MM.1S (cell line): ENCODE measurements at places on chromosomes 7 and 10.

DNA sequence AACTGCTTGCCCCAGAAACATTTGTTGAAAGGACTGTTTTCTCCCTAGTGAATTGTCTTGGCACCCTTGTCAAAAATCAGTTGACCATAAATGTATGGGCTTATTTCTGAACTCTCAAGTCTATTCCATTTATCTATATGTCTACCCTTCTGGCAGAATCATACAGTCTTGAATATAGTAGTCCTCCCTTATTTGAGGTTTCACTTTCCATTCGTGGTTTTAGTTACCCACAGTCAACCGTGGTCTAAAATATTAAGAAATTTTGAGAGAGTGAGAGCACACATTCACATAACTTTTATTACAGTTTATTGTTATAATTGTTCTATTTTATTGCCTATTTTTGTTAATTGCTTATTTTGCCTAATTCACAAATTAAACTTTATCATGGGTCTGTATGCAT lies 17.4 kb upstream of the CEP41 start:
- no peaks in the 10 kb centered on the region for H3K27me3 ChIP-seq
- peaks cover 6% of the 10 kb centered on the region; the same call in 1 of the 2 replicates for H3K4me1 ChIP-seq
- H3K4me3 ChIP-seq = no peak overlapping the region
- DNase-seq = peak; percentile 88

GRCh38 chr10:70283071-70283444 lies 746 bp downstream of the NPFFR1 start:
- H3K27me3 ChIP-seq = no peaks in the 10 kb centered on the region
- H3K36me3 ChIP-seq = no peaks in the 10 kb centered on the region
- DNase-seq = no peak

- no peak overlapping the region for H3K27ac ChIP-seq
- DNase-seq = peak; percentile 55
- no peak overlapping the region for H3K4me3 ChIP-seq
- peaks cover 4% of the 10 kb centered on the region; the same call in 1 of the 2 replicates for H3K36me3 ChIP-seq
These were observed 11.5 kb downstream of the PMS2 start for GRCh38 chr7:5997210-5997808.

GRCh38 chr7:158546626-158547025 lies 41.0 kb downstream of the PTPRN2 start:
- DNase-seq = no peak
- H3K27ac ChIP-seq = no peak overlapping the region
- H3K36me3 ChIP-seq = no peaks in the 10 kb centered on the region
- H3K4me3 ChIP-seq = no peak overlapping the region
- no peaks in the 10 kb centered on the region for H3K4me1 ChIP-seq

DNA sequence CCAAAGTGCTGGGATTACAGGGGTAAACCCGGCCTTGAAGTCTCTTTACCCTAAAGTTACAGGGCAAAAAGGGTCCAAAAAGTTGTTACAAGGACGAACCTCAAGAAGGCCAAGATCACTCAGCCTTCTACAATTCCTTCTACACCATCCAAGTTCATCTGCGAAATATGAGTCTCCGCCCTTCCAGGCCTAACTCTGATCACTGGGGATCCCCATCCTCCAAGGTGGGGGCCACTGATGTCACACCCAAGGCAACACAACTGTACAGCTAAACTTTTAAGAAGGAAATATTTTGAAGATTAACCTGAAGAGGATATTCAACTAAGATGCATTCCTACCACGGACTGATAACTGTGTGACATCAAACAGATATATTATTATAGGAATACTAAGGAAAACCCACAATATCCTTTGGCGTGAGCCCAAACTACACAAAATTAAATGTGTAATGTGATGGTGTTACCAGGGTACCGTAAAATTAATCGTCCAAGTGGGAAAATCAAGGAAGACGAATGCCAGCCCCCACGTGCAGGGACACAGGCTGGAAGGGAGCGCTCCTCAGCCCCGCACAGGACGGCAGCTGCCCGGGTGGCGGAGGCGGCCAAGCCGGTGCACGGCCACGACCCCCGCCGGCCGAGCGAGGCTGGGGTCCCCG lies 1.0 kb downstream of the PAXIP1 start:
- no peak overlapping the region for H3K27ac ChIP-seq
- H3K4me3 ChIP-seq = peak overlapping the region; percentile 67
- peaks cover 13% of the 10 kb centered on the region for H3K4me1 ChIP-seq
- no peaks in the 10 kb centered on the region for H3K27me3 ChIP-seq
- DNase-seq = no peak
- 0 out of 2 replicates have a peak, but pooled peaks cover 1% of the 10 kb centered on the region for H3K36me3 ChIP-seq

GRCh38 chr10:112246-112645 lies 23.0 kb upstream of the ZMYND11 start:
- H3K4me3 ChIP-seq = no peak overlapping the region
- H3K27ac ChIP-seq = no peak overlapping the region
- H3K4me1 ChIP-seq = no peaks in the 10 kb centered on the region
- H3K36me3 ChIP-seq = no peaks in the 10 kb centered on the region
- DNase-seq = no peak
- no peaks in the 10 kb centered on the region for H3K27me3 ChIP-seq

DNA sequence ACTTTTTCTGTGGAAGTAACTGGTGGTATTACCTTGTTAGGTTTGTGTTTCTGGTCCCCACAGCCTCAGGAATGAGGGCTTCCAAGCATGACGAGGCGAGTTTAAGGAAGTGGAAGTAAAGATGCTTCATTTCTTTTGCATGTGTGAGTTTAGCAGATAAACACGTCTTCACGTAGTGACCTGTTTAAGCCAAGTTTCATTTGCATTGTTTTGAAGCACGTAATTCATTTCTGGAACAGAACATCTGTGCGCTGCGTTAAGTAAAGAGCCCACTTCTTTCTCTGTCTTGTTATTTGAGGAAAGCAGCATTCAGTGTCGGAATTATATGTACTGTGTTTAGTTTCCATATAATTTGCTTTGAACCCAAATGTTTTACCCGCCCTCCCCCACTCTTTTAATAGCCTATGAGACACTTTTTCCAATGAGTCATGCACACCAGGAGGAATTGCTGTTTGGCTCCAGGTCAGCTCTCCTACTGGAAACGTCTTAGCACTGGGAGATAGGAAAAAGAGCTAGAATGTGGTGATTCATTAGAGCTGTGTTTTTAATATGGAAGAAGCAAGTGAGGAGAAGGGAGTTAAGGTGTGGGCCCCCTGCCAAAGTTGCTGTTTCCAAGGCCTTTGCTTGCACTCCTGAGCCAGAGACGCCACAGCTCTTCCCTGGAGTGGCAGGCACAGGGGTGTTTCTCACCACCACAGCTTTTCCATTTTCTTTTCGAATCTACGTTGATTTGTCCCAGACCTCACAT lies 36.7 kb downstream of the BTBD16 start:
- H3K4me1 ChIP-seq = no peaks in the 10 kb centered on the region
- no peak overlapping the region for H3K4me3 ChIP-seq
- no peak for DNase-seq
- H3K27me3 ChIP-seq = no peaks in the 10 kb centered on the region

DNA sequence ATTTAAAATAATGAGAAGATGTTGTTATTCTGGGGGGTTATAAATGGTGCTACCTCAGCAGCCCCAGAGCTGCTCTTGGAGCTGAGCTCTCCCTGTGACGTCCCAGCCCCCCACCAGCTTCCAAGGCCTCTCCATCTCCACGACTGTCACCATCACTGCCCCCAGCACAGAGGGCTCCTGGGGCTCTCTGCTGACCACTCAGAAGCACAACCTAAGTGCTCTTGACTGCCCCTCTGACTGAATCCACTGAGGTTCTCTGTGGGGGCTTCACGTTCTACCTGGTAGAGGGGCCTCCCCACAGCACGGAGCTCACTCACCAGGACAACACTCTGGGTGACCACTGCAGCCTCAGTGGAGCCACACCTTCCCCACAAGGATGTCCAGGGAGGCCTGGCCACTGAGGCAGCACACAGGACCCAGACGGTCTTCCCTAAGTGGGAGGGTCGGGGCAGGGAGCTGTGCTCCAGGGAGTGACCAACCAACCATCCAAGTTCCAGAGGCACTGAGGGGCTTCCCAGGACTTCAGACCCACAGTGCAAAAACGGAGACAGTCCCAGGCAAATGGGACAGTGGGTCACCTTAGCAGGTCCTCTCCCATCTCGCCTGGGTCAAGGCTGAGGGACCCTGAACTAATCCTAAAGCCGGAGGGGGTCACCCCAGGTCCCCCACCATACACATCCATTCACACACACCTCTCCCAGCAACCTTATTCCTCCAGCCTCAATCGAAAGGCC lies 121.0 kb upstream of the PPP2R2D start:
- no peaks in the 10 kb centered on the region for H3K36me3 ChIP-seq
- no peak overlapping the region for H3K4me3 ChIP-seq
- H3K27me3 ChIP-seq = no peaks in the 10 kb centered on the region
- no peak overlapping the region for H3K27ac ChIP-seq
- DNase-seq = no peak

- no peaks in the 10 kb centered on the region for H3K27me3 ChIP-seq
- H3K36me3 ChIP-seq = no peaks in the 10 kb centered on the region
- H3K4me3 ChIP-seq = no peak overlapping the region
- no peak overlapping the region for H3K27ac ChIP-seq
- no peak for DNase-seq
These were observed 402.0 kb upstream of the KLF6 start for GRCh38 chr10:4186849-4187540.

- no peak overlapping the region for H3K4me3 ChIP-seq
- no peaks in the 10 kb centered on the region for H3K36me3 ChIP-seq
- no peaks in the 10 kb centered on the region for H3K27me3 ChIP-seq
- no peak overlapping the region for H3K27ac ChIP-seq
These were observed 26.0 kb downstream of the GSDME start for GRCh38 chr7:24731313-24731712.

DNA sequence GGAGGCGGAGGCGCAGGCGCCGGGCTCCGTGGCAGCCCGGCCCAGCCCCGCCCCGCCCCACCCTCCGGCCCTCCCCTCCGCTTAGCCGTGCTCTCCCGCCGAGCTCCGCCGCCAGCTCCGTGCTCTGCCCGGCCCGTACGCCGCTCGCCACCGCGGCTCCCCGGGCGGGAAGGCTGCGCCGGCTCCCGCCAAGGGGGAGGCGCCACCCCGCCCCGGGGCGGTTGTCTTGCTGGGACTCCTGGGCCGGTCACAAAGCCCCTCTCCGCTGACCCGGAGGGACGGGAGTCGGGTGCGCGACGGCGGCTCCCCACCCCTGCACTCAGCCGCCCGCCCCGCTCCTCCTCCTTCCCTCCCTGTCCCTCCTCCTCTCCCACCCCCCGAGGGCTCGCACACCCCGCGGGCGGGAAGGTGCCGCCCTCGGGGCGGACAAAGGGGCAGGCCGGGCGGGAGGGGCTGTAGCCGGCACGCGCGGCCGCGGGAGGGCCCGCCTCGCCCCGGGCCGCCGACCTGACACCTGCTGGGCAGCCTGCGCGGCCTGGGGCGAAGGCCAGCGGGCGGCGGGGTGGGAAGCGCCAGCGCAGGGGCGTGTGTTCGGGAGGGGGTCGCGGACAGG lies 11.5 kb upstream of the SP8 start:
- no peaks in the 10 kb centered on the region for H3K27me3 ChIP-seq
- H3K4me3 ChIP-seq = peak overlapping the region; percentile 65
- peak; percentile 89 for DNase-seq
- peak overlapping the region; percentile 66 for H3K27ac ChIP-seq
- no peaks in the 10 kb centered on the region for H3K36me3 ChIP-seq

DNA sequence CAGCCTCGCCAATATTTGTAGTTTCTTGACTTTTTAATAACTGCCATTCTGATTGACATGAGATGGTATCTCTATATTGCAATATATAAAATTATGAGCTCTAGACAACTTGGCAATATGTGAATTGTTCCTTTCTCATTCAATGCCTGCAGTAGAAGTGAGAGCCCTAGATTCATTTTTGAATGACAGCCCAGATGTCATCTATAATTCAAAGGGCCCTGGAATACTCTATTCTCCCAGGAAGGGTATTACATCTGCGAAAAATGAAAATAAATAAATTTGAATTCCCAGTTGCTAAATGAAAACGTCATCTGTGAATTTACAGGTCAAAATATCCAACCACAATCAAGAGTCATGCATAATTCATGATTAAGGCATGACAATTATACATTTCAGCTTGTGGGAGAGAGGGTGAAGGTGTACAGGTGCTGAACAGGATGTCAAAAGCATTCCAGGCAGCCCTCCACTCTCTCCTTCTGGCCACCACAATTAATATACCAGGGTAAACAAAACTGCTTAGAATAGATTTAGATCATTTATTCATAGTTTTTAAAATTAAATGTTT lies 1147.3 kb downstream of the XPNPEP1 start:
- DNase-seq = no peak
- no peak overlapping the region for H3K27ac ChIP-seq
- no peak overlapping the region for H3K4me3 ChIP-seq
- H3K4me1 ChIP-seq = no peaks in the 10 kb centered on the region

DNA sequence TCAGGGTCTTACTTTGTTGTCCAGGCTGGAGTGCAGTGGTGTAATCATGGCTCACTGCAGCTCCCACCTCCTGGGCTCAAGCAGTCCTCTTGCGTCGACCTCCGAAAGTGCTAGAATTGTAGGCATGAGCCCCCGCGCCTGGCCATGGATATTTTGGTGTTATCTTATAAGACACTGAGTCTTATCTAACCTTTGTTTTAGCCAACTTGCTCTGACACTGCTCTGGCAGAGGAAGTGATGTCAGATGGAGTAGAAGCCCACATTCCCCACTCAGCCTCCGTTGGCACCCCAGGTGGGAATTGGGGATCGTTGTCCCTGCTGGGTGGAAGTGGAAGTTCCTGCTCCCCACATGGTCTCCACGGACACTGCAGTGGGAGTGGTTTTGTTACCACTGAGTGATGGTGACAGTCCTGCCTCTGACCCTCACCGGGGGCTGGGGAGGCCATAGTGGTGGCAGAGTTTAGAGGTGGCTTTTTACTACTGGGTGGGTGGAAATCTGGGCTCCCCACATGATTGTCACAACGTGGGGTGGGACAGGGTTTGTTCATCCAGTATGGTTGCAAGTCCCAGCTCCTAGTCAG lies 98.9 kb downstream of the ANKRD61 start:
- H3K36me3 ChIP-seq = no peaks in the 10 kb centered on the region
- no peaks in the 10 kb centered on the region for H3K27me3 ChIP-seq
- no peak overlapping the region for H3K27ac ChIP-seq
- no peaks in the 10 kb centered on the region for H3K4me1 ChIP-seq

DNA sequence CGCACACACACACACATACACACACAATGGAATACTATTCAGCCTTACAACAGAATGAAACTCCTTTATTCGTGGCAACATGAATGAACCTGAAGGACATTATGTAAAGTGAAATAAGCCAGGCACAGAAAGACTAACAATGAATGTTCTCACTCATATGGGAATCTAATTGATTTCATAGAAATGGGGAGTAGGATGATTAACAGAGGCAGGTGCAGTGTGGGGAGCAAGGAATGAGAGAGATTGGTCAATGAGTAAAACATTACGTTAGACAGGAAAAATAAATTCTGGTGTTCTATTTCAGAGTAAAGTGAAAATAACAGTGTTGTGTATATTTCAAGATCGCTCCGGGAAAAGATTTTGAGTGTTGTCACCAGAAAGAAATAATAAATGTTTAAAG lies 694.5 kb downstream of the NXPH1 start:
- DNase-seq = no peak
- peaks cover 22% of the 10 kb centered on the region for H3K4me1 ChIP-seq
- H3K4me3 ChIP-seq = no peak overlapping the region
- no peak overlapping the region for H3K27ac ChIP-seq

GRCh38 chr7:39291628-39292410 lies 274.4 kb upstream of the YAE1 start:
- no peaks in the 10 kb centered on the region for H3K4me1 ChIP-seq
- no peaks in the 10 kb centered on the region for H3K36me3 ChIP-seq
- no peak for DNase-seq
- no peak overlapping the region for H3K4me3 ChIP-seq

- H3K4me3 ChIP-seq = no peak overlapping the region
- H3K27me3 ChIP-seq = no peaks in the 10 kb centered on the region
- no peak overlapping the region for H3K27ac ChIP-seq
- H3K4me1 ChIP-seq = no peaks in the 10 kb centered on the region
These were observed 441.2 kb downstream of the PLXDC2 start for GRCh38 chr10:20257422-20257821.

- no peak for DNase-seq
- H3K36me3 ChIP-seq = no peaks in the 10 kb centered on the region
- H3K4me3 ChIP-seq = no peak overlapping the region
- no peaks in the 10 kb centered on the region for H3K27me3 ChIP-seq
- H3K4me1 ChIP-seq = no peaks in the 10 kb centered on the region; the same call in 1 of the 2 replicates
These were observed 506.3 kb downstream of the CALN1 start for GRCh38 chr7:71905821-71906220.
